ENCODE measurements at places on chromosomes 12 and 14.

DNA sequence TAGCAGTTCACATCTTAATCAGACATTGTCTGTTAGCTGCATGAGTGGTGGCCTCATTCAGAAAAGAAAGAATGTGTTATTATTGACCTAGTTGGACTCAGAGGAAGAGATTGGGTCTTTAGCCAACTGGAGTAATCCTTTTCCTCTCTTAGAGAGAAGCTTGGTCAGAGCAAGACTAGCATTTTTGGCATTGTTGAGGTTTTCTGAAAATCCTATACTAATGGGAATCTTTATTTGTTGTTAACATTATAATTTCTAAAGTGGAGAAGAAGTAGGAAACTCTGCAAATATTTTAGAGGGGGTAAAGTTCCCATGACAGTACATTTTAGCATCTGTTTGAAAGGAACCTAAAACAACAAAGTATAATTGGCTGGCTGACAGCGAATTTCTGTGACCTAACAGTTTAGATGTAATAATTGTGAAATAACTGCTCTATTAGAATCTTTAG, 9.7 kb downstream of the TOX4 start:
- DNase-seq, result no peak

DNA sequence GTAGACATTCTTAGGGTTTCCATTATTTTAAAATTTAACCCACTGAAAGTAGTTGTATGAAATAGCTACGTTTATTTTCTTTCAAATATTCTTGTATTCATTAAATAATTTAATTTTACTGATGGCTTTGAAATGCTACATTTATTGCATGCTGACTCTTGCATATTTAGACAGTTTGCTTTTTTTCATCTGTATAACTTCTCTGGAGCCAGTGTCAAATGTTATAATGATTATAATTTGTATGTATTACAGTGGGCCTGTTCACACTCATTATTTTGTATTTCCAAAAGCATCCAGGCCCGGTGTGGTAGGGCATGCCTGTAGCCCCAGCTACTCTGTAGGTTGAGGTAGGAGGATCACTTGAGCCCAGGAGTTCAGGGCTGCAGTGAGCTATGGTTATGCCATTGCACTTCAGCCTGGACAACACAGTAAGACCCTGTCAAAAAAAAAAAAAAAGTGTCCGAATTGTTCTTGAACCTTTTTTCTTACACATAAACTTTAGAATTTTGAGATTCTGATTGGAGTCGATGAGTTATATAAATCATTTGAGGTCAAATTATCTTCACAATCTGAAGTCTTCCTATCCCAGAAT, 905 bp downstream of the ZNF84 start:
- no peak for DNase-seq

DNA sequence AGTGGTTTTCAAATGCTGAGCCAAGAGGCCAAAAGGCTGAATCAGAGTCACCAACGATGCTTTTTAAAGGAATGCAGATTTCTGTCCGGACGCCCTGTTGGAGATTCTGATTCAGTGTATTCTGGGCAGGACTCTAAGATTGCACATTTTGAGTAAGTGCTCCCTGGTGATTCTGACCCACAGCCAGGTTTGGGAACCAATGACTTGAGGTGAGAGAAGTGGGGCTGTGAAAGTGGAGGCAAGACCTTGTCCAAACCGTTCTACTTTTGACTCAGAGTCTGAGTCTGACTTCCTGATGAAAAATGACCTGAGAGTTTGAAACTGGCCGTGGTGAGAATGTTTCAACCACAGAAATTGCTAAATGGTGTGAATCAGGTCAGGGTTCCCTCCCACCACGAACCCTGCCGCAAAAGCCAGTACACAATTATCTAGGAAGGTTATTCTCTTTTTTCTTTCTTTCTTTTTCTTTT, 90.2 kb downstream of the NTN4 start:
- no peak for DNase-seq

- DNase-seq, result no peak
Observed at GRCh38 chr12:122174155-122174845, at the start of gene IL31. Gene IL31, minus strand, starts transcription at chr12:122174221. Its CDS starts 49 bp downstream, at chr12:122174172.

DNA sequence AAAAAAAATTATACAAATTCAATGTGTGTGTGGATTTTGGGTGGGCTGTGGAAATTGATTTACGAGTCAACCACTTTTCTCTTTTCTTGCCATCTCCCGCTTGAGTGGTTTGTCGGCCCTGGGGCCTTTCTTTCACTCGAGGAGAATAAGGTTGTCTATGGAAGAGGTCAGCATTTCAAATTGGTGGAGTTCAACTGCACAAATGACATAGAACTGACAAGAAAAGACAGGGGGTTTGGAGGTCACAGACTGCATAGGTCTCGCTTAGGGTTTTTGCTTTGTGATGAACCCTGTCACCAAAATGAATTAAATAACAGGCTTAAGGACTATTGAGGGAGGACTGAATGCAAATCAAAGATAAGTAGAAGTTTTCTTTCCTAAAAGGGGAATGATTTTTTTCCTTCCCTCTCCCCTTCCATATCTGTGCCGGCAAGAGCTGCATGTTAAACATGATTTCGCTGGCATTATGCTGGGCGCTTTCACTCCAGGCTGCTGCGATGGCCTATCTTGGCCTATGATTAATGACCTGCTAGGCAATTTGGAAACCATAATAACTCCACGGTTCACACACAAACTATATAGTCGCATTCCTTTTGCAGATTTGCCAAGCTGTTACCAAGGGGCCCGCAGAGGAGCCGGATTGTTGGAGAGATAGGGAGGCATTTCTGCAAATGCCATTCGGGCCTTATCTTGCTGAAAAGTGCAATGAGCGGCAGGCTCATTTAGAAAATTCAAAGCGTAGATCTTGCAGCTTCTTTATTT, 20.7 kb downstream of the ASCL1 start:
- no peak for DNase-seq

DNA sequence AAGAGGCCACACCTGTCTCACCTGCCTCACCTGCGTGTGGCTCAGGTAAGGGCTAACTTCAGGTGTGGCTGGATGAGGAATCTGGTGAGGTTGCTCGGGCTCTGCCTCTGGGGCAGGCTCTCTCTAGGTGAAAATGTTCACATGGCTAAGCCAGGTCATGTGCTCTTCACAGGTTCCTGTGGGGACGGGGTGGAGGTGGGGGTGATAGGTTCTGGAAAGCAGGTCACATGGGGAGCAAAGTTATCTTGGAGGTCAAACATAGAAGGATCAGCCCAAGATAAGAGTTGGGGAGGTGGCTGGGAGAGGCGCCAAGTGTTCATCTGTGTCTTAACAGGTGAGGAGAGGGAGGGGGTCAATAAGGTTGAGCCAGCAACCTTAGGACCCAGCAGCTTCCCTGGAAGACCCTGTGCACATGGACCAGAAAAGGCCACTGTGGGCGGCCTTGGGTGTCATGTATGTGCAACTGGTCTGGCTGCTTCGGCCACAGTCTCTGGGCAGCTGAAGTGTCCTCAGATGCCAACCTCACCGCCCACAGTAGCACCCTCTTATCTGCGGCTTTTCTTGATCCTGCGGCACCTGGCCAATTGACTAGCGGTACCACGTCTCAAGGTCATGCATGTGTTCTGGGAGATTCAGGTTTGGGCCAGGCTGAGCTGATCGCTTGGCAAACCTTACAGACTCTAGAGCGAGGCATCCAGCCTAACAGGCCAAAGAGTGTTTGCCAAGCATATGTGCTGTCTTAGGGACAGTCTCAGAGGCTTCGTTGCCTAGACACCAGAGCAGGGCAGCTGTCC, 60.5 kb downstream of the CACNA1C start:
- DNase-seq, result no peak

DNA sequence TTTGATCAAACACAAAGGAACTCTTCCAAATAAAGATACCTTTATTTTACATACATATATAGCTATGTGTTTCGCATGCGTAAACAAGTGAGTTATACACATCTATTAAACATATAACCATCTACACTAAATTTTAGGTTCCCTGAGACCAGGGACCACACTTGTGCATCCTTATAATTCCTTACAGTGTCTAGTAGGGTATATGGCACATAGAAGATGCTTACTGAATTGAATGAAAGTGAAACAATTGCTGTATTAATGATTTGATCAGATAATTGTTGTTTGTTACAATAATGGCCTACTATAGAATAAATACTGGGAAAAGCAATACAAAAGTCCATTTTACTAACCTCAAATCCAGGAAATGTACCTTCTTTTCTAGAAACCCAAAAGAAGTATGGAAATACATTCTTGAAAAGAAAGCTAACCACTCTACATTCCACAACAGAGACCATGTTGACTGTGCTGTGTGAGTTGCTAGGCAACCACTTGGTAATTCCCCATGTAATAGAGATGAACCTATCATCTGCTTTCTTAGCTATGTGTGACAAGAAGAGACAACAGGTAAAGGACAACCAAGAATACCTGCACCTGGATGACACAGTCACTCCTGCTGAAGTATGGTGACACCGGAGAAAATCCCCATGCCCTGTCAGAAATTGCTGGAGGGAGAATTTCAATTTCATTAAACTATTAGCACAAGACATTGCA, 11.9 kb upstream of the CIPC start:
- no peak for DNase-seq

DNA sequence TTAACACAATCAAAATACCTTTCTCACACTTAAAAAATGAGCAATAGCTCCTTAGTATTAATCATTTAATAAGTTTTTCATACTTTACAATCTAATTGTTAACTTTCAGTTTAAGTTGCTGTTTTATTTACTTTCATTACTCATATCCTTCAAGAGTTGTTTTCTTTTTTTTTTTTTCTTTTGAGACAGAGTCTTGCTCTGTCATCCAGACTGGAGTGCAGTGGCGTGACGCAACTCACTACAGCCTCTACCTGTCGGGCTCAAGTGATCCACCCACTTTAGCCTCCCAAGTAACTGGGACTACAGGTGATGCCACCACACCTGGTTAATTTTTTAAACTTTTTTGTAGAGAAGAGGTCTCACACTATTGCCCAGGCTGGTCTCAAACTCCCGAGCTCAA, 16.1 kb downstream of the ZBTB1 start:
- no peak for DNase-seq

DNA sequence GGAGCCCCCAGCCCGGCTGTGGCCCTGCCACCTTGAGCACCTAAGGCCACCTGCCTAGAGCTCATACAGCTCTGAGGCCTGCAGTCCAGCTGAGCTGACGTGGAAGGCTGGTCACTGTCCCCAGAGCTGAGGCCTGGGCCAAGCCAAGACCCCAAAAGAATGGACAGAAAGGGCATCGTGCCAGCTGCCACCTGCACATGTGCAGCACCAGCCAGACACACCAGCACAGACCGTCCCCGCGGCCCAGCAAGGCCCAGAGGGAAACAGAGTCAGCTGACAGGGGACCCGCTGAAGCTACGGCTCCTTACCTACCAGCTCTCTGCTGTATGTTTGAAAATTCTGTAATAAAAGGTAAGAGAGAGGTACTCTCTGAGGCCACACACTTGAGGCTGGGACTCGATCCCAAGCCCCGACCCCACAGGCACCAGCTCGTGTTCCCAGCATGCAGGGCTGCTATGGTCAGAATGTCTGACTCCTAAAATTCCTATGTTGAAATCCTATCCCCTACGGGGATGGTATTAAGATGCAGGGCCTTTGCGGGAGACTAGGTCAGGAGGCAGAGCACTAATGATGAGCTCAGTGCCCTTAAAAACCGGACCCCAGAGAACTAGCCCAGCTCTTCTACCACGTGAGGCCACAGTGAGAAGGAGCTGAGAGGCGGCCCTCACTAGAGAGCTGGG, 25.4 kb downstream of the BRF1 start:
- DNase-seq, result no peak

- DNase-seq, result no peak
Observed at GRCh38 chr12:96294831-96295230, 100.7 kb downstream of the ELK3 start.

DNA sequence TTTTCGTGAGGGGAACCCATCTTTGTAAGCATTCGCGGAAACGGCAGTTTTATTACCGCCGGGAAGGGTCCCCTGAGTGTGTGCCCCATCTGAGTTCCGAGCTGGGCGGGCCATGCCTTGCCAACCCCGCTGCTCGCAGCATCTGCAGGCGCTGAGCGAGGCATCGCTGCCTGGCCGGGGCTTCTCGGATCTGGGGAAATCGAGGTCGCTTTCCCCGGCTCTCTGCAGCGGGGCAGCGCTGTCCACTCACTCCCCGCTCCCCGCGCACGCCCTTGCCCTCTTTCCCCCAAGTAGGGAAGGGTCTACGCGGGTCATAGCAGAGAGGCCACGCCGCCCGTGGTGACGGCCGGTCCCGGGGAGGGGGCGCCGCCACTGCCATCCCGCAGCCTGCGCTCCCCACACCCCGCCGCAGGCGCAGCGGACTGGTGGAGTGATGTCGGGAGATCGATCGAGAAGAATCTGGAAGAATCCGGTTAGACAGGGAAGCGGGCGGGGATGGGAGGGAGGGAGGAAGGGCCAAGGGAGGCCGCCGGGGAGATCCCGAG, 507 bp upstream of the FKBP4 start:
- DNase-seq, result no peak

- no peak for DNase-seq
Observed at GRCh38 chr12:124392271-124392666, 97.4 kb downstream of the RFLNA start.

GRCh38 chr12:25372969-25373817, 122.5 kb upstream of the KRAS start:
- no peak for DNase-seq

GRCh38 chr12:93667672-93668071, 9.5 kb upstream of the CRADD start:
- DNase-seq, result no peak

DNA sequence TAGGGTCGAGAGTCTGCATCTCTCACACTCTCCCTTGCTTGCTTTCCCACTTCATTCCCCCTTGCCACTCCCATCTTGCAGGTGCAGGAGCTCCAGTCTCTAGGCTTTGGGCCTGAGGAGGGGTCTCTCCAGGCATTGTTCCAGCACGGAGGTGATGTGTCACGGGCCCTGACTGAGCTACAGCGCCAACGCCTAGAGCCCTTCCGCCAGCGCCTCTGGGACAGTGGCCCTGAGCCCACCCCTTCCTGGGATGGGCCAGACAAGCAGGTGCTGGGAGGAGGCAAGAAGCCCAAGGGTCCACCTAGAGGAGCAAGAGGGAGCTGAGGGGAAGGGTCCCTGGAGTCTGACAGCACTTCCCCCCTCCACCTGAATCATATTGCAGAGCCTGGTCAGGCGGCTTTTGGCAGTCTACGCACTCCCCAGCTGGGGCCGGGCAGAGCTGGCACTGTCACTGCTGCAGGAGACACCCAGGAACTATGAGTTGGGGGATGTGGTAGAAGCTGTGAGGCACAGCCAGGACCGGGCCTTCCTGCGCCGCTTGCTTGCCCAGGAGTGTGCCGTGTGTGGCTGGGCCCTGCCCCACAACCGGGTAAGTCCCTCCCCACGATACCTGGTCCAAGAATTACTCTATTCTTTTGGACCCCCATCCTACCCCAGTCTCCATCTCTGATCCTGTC, 4.2 kb downstream of the RNF31 start:
- no peak for DNase-seq

DNA sequence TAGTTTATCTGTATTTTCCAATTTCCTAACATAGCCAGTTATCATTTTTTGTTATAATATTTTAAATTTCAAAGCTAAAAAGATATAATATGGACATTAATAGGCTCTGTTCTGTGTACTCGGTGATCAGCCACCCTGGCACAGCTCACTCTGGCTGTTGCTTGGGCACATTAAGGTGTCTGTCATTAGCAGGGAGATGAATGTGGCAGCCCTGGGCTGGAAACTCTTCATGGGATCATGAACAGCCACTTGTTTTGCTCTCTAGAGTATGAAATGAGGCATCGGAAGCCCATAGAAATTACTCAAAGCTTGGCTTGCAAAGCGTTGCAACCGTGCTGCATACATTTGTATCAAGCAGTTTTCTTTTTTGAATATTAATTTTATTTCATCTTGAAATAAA, 233.2 kb downstream of the DACT1 start:
- no peak for DNase-seq

- DNase-seq, result no peak
Observed at GRCh38 chr12:40663781-40664180, 28.5 kb upstream of the CNTN1 start.
